ENCODE measurements at places on chromosomes 3 and 15.
A peak's percentile ranks its signal among the peaks of the same experiment; 100 is the strongest.

- no peak for DNase-seq
Observed at GRCh38 chr3:130604806-130605205, 87.8 kb downstream of the COL6A6 start.

DNA sequence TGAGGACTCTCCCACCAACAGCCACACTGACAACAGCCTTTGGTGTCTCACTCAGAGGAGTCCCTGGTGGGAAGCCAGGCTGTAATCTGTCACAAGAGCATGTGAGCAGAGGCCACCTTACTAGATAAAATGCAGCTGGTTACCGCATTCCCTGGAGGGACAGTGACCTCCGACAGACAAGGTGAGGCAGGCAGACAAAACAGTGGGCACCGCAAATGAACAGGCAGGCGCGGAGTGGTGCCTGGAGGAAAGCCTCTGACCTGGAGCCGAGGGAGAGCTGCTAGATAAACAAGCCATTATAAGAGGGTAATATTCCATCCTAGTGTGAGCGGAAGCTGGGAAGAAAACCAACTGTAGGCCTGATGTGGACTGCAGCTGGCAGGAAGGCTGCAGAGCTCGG lies 736.4 kb downstream of the FHIT start:
- DNase-seq: no peak

- no peak for DNase-seq
Observed at GRCh38 chr15:32682977-32683630, 34.7 kb upstream of the GREM1 start.

- DNase-seq: no peak
Observed at GRCh38 chr3:13440204-13440817, 20.2 kb upstream of the NUP210 start.

- no peak for DNase-seq
Observed at GRCh38 chr3:23761440-23761896, 44.3 kb upstream of the UBE2E1 start.

DNA sequence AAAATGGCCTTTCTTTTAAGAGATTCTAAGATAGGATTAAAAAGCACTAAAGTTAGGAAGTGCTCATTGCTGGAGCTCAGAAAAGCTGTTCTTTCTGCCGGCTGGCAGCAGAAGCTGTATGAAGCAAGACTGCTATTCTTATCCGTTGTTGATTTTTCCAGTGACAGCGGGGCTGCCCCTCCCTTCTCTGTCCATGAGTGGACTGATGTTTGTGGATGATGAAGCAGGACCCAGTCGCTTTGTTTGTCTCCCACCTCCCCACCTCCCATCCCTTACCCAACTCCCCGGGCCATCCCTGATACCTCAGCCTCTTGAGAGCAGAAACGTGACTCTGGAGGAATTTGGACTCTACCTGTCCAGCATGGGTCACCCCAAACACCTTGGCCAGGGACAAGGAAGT lies 10.3 kb upstream of the MUSTN1 start:
- DNase-seq: no peak

- DNase-seq: no peak
Observed at GRCh38 chr3:30878862-30879261, 15.6 kb downstream of the GADL1 start.

- DNase-seq: no peak
Observed at GRCh38 chr3:179852142-179852905, 184.4 kb downstream of the PEX5L start.

DNA sequence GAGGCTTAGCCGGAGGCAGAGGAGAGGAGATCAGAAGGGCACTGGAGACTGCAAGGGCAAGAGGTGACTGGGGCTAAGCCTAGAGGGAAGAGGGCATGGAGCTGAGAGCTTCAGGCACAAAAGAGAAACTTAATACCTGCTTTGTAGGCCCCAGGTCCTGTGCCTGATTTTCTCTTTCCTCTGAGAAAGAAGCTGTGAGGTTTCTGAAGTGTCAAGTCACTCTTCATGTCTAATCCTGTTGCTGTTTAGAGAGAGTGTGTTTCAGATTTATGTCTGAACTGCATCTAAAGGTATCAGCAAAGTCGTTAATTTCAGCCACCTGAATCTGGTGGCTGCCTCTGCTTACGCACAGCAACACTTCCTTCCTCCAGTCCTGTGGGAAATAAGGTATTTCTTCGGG lies 106.9 kb upstream of the RNU6-1 start:
- no peak for DNase-seq

GRCh38 chr3:96813134-96813819 lies 1.1 kb upstream of the EPHA6 start:
- peak; percentile 40 for DNase-seq

GRCh38 chr15:52551762-52552161 lies 17.1 kb downstream of the ARPP19 start:
- DNase-seq: no peak

- DNase-seq: no peak
Observed at GRCh38 chr3:122946185-122946584, 81.4 kb downstream of the SEMA5B start.

DNA sequence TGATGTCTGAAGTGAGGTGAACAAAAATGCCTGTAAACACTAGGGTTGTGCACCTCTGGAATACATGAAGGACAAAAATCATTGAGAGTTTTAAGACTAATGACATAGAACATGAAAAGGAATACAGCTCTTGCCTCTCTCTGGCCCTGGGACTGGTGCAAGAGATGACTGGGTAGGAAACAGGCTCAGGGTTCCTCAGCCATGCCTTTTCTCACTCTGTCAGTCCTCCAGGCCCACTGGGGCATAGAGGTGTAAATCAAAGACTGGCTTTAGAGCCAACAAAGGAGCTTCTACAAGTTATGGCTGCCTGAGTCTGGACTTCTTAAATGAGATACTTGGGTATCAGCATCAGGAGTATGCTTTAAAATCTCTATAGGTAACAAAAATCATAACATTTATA lies 554.7 kb upstream of the KCNMB2 start:
- no peak for DNase-seq

- DNase-seq: no peak
Observed at GRCh38 chr15:44029940-44030568, 165.0 kb downstream of the FRMD5 start.

DNA sequence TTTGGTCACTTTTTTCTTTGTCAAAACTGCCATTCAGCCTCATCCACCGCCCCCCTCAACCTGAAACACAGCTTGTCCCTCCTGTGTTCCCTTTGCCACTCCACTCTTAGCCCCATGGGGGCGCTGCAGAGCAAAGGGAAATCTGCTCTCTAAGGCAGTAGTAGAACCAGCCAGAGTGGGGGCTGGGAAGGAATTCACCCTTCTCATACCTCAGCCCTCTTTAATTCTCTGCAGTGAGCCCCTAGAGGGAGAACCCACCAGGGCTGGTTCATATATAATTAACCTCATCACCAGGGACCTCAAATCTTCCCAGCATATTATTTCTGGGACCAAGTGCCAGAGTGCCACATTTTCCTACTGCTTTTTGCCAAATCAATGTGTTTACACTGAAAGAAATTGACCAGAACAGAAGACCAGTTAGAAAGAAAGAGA lies 2.8 kb upstream of the BCL6 start:
- peak; percentile 63 for DNase-seq

- no peak for DNase-seq
Observed at GRCh38 chr3:122803977-122804376, 9.1 kb downstream of the SLC49A4 start.

- no peak for DNase-seq
Observed at GRCh38 chr15:68637767-68638404, 59.1 kb downstream of the CORO2B start.

DNA sequence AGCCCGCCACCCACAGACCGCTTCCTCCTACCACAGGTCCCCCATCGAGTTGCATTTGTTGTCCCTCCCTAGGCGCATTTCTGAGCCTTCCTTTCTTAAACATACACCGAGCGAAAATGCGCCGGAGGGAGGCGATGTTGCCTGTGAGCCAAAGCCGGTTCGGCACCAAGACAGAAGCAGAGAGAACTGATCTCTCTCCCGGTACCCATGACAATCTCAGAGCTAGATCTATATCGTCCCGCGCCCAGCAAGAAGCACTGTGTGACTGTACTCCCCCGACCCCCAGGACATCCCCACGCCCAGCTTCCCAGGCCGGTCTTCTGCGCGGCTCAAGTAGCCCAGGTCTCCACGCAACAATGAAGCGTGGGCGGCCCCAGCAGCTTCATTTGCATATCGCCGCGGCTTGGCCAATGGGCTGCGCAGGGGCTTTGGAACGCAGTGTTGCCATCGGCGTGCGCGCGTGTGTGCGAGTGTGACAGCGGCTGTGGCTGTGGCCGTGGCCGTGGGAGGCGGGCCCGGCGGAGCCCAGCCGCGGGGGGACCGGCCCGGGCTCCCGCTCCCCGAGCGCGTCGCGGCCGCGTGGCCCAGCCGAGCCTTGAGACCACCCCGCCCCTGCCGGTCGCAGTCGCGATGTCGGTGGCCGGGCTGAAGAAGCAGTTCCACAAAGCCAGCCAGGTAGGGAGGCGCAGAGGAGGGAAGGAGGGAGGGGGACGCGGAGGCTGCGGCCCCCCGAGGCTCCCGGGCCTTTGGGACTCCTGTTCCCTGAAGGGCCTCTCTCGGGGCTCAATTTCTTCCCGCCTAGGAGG lies at the start of gene SH3GL3:
Gene SH3GL3, plus strand, starts transcription at position 438 of the 806 bp plus-strand sequence. Its CDS starts 193 bp downstream, at position 631.
- peak; percentile 23 for DNase-seq

GRCh38 chr3:143163562-143164100 lies 44.1 kb downstream of the CHST2 start:
- no peak for DNase-seq

- DNase-seq: no peak
Observed at GRCh38 chr3:37700466-37701248, 161.0 kb upstream of the CTDSPL start.

DNA sequence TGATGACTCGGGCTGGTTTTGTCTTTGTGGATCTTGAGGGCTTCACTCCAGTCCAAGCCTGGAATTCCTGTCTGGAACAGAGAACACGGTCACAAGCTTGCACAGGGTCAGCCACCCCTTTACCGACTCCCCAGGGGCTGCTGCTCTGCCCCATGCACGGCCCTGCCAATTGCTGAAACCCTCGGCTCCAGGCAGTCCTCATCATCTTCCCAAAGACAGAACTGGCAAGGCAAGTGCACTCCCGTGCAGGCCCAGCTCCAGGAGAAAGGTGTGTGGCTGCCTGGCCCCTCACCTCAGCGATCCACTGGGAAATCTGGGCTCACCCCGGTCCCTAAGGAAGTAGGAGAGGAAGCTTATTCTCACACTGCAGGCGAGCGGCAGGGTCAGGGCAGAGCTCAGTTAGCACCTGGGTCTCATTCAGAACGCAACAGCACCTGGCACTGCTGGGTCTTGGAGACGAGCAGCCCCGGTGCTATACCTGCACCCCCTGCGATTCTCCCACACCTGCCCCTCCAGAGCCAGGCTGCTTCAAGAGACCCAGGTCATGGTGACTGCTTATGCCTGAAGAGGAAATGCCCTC lies 7.2 kb downstream of the MAP6D1 start:
- DNase-seq: no peak

GRCh38 chr3:50464569-50464968 lies 38.9 kb downstream of the CACNA2D2 start:
- no peak for DNase-seq

- no peak for DNase-seq
Observed at GRCh38 chr3:149975919-149976318, 5.2 kb upstream of the PFN2 start.

GRCh38 chr3:188931036-188931435 lies 240.7 kb upstream of the TPRG1 start:
- DNase-seq: no peak

DNA sequence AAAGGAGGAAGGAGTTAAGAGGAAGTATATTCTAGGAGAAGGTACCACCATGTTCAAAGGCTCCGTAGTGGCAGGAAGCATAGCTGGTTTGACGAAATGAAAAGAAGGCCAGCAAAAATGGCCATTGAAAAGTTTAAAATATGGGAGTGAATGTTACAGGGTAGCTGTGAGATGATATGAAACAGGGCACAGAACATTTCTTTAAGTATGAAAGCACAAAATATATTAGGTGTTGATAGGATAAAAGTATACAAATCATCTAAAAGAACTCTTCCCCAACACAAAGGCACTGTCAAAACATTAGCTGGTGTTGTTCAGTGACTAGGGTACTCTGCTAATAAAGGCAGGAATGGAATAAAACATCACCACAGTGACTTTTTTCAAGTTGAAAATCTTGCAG lies 216.2 kb downstream of the LRRN1 start:
- DNase-seq: no peak

DNA sequence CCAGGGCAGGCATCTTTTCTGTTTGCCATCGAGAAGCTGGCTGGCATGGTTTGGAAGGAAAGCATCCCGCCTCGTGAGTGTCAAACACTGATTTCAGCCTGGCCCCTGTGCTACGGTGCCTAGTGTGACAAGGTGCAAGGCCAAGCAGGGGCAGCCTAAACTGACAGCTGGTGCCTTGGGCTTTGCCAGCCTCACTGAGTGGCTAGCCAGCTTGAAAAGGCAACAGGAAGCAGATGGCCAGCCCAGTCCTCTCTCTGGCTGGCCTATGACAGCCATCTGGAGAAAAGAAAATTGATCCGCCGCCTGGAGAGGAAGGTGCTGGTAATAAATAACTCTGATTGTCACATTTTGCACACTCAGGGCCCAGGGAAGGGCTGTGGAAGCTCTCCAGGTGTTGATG lies 52.2 kb downstream of the C3orf85 start:
- no peak for DNase-seq

GRCh38 chr3:52681596-52681995 lies 4.1 kb downstream of the PBRM1 start:
- DNase-seq: no peak

GRCh38 chr15:80526556-80527340 lies 122.6 kb downstream of the ARNT2 start:
- no peak for DNase-seq

DNA sequence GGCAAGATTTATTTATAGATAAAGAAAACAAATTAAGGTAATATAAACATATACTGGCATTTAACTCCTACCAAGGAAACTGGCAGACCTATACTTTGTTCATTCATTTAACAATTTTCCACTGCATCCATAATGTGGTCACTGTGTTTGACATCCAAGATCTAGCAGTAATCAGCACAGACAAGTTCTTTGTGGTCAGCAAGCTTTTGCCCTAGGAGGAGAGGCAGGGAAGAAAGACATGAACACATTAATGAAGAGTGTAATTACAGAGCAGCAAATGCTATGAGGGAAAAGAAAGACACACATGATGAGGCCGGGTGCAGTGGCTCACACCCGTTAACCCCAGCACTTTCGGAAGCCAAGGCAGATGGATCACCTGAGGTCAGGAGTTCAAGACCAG lies 34.4 kb downstream of the SUCLG2 start:
- DNase-seq: no peak

DNA sequence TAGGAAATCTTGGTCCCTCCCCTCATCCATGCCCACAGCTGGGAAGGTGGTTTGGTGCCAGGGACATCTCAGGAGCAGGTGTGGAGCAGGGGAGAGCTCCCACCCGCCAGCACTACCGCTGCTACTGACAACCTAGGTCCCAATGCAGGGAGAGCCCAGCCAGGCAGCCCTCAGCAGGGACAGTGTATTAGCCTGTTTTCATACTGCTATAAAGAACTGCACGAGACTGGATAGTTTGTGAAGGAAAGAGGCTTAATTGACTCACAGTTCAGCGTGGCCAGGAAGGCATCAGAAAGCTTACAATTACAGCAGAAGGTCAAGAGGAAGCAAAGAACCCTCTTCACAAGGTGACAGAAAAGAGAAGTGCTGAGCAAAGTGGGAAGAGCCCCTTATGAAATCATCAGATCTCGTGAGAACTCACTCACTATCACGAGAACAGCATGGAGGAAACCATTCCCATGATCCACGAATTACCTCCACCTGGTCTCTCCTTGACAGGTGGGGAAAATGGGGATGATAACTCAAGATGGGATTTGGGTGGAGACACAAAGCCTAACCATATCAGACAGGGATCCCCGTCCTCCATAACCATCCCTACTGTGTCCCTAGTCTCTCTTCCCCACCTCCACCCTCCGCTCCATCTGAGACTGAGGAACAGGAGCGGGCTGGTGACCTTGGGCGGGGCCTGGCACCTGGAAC lies 218.6 kb downstream of the TBC1D2B start:
- no peak for DNase-seq
